Stimulated activated CD8-positive, alpha-beta memory T cell treated with anti-CD3 and anti-CD28 coated beads, Interleukin-2, amount 100 ng/mL, for 1 hour (primary cell): ENCODE measurements at places on chromosomes 4 and X.

- DNase-seq: no peak
Measured at GRCh38 chr4:74037076-74037955, 1.2 kb downstream of the CXCL3 start.

GRCh38 chr4:87299898-87300297 lies 22.8 kb downstream of the HSD17B13 start:
- no peak for DNase-seq

- no peak for DNase-seq
Measured at GRCh38 chr4:54554339-54554990, 103.3 kb upstream of the KIT start.

DNA sequence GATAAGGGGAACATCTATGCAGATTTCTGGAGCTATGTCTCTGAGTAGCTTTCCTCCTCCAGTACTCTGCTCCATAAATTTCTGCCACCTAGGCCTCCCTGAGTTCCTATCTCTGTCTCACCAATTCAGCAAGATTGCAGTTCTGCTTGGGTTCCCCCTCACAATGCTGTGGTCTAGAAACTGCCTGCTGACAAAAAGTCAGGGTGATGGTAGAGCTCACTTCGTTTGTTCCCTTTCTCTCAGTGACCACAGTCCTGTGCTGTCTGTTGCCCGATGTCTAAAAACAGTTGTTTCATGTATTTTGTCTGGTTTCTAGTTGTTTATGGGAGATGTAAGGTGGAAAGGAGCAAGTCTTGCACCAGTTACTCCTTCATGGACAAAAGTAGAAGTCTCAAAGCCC lies 41.1 kb downstream of the AMMECR1 start:
- no peak for DNase-seq

GRCh38 chr4:70630162-70630561 lies 1.6 kb downstream of the ENAM start:
- no peak for DNase-seq

DNA sequence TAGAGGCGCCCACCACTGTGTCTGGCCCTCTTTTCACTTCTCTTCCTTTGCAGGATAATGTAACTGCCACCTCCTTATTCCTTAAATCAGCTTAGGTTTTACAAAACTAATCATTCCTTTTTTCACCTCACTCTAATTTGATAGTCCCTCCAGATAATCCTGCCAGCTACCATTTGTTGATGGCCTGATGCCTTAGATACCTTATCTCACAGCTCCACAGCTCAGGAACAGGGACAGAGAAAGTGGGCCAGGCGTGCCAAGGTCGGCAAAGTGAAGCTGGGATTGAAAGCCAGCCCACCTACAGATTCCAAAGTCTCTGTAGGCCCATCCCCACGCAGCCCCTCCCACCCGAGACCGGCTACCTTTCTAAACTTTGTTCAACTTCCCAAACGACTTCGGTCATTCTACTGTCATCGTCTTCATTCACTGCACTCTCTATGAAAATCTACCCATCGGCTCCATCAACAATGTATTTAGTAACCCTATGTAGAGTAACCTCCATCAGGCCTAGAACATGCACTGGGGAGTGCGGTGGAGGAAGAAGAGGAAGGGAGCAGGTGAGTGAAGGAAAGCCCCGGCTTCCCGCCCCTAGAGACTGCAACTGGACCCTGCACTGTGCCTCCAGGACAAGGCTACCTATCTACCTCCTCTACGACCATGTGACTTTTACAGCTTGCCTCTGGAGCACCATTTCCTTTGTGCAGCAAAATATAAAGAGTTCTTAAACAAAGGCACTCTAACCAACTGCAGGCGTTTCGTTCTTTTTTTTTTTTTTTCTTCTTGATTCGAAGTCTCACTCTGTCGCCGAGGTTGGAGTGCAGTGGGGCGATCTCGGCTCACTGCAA lies 1.5 kb downstream of the CASP6 start:
- no peak for DNase-seq

- DNase-seq: no peak
Measured at GRCh38 chr4:140887467-140887866, 131.3 kb upstream of the TBC1D9 start.
